ELR (cell line): ENCODE measurements at places on chromosomes 16 and 17.

DNA sequence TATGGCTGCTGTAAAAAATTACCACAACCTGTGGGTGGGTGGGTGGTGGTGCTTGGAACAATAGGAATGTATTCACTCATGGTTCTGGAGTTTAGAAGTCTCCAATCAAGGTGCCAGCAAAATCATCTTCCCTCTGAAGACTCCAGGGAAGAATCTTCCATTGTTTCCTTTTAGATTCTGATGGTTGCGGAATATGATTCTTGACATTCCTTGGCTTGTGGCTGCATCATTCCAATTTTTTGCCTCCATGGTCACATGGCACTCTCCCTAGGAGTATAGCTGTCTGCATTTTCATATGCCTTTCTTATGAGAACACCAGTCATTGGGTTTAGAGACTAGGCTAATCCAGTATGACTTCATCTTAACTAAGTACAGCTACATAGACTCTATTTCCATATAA is 401.0 kb downstream of the HS3ST3B1 start:
- DNase-seq: no peak

DNA sequence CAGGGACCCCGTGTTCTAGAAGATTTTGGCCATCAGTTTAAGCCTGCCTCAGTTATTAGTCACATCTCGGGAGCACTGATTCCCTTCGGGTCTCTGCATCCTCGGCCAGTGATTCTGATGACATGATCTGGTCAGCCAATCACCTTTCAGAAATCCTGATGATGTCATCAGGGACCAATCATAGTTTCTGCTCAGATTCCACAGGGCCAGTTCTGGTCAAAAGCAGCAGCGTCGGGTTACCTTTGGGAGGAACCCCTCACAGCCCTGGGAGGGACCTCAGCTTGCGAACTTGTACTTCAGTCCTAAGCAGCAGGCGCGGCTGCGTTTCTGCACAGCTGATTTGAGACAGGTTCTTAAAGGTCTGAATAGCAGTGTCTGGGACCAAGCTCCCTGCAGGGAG is 13.9 kb downstream of the KDM8 start:
- peak; percentile 33 for DNase-seq

GRCh38 chr17:40340880-40341807 is 23.4 kb downstream of the GJD3 start:
- DNase-seq: peak; percentile 90

GRCh38 chr17:65470783-65471182 is 90.7 kb downstream of the AXIN2 start:
- DNase-seq: no peak

DNA sequence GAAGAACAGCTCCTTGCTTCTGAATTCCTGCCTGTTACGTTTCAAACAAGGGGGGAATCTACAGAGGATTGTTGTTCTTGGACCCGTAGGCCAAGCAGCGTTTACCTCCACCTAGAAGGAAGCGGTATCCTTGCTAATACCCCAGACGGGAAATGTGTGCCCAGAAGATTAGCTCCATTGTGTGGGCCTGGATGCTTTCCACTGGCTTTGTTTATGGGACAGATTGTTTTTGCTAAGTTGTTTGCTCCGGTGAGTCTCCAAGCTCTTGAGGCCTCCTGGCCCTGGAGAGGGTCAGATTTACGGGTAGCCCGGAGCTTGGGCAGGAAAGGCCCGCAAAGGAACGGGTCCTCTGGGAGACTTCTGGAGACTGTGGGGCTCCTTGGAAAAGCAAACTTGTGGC is 28.4 kb upstream of the MRTFB start:
- DNase-seq: no peak

GRCh38 chr16:88539261-88539651 is 30.9 kb upstream of the ZC3H18 start:
- DNase-seq: no peak

- peak; percentile 35 for DNase-seq
Measured at GRCh38 chr17:29615048-29615385, 7.7 kb downstream of the CORO6 start.

GRCh38 chr17:50763716-50764475 is 3.4 kb downstream of the ANKRD40CL start:
- no peak for DNase-seq

DNA sequence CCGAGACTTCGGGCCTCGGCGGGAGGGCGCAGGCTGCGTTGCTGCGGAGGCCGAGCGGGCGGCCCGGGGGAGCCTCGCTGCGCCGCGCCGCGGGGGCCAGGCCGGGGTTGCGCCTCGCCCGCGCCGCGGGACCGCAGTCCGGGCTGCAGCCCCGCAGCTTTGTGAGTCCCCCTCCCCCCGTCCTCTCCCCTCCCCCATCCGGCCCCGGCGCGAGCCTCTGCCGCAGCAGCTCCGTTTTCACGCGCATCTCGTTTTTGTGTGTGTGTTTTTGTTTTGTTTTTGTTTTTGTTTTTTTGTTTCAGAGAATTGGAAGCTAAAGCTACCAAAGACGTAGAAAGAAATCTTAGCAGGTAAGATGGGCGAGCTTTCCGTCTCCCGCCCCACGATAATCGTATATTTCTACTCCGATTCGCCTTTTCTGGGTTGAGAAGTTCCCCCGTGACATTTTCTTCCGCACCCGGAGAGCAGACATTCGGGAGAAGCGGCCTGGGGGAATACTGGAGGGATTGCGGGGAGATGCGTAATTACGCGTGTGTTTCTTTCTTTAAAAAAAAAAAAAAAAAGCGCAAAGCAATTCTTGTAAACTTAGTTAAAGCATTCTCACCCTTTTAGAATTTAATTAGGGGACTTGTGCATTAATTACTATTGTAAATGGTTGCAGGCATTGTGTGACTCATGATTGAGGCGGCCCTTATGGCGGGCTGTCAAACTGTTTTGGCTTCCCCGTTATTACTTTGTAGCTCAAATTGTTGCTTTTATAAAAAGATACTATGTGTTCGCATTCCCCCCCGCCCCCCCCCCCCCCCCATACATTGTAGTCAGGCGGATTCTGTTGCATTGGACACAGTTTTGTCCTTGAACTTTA is 732 bp downstream of the TNRC6A start:
- DNase-seq: peak; percentile 53

DNA sequence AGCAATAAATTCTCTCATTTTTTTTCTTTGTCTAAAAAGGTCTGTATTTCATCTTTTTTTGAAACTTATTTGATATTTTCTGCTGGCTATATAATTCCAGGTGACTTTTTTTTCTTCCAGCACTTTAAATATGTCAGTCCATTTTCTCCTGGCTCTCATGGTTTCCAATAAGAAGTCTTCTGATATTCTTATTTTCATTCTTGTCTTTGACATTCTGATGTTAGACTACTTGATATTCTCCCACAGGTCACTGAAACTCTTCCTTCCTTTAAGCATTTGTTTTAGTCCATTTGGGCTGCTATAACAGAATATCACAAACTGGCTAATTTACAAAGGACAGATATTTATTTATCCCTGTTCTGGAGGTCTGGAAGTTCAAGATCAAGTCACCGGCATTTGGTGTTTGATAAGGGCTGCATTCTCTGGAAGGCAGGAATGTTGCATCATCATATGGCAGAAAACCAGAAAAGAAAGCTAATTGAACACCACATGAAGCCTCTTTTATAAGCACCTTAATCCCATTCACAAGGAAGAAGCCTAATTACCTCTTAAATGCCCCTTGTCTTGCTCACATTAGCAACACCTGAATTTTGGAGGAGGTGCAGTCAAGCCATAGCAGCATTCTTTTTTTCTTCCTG is 242.1 kb upstream of the TNRC6C start:
- no peak for DNase-seq

- no peak for DNase-seq
Measured at GRCh38 chr17:70597774-70598173, 428.4 kb downstream of the KCNJ2 start.

DNA sequence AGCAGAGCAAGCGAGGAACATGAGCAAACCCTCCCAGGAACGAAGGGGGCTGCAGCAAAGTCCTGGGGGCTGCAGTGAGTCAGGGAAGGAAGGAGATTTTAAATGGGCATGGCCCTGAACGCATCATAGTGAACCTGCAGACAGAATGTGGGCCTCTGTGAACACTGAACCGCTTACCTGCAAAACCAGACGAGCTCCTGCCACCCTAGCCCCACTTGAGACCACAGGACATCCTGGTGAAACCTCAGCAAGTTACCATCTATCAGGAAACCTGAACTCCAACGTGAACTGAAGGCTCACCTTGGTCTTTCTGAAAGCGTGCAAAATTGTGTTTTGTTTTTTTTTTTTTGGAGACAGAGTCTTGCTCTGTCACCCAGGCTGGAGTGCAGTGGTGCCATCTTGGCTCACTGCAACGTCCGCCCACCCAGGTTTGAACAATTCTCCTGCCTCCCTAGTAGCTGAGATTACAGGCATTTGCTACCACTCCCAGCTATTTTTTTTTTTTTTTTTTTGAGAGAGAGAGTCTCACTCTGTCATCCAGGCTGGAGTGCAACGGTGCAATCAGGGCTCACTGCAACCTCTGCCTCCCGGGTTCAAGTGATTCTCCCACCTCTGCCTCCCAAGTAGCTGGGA is 30.8 kb downstream of the FANCA start:
- no peak for DNase-seq

GRCh38 chr16:83807327-83807709 is 460 bp upstream of the HSBP1 start:
- no peak for DNase-seq

GRCh38 chr17:39002991-39003715 is 36.0 kb upstream of the FBXO47 start:
- DNase-seq: peak; percentile 26

DNA sequence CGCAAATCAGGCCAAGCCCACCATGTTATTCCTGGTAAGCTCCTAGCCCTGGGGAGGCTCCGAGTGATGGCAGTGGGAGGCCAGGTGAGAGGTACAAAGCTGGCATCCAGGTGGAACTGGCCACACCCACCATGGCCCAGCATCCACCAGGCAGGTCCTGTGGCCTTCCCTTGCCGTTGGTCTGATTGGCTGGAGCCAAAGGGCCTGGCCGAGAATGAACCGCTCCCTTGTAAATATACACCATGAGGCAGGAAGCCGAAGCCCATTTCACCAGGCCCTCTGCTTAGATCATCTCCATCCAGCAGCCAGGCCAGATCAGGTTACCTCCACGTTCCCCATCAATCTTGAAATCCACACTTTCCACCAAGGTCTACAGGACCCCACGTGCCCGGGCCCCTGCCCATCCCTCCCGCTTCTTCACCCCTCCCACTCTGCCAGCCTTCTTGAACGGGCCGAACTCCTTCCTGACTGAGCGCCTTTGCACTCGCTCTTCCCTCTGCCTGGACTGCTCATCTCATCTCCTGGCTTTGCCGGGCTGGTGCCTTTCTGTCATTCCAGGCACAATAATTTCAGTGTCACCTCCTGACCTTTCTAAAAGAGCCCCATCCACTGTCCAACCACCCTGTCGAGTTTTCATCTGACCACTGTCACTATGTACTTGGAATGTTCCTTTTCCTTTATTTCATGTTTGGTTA is 5.8 kb downstream of the SOCS1 start:
- DNase-seq: no peak

DNA sequence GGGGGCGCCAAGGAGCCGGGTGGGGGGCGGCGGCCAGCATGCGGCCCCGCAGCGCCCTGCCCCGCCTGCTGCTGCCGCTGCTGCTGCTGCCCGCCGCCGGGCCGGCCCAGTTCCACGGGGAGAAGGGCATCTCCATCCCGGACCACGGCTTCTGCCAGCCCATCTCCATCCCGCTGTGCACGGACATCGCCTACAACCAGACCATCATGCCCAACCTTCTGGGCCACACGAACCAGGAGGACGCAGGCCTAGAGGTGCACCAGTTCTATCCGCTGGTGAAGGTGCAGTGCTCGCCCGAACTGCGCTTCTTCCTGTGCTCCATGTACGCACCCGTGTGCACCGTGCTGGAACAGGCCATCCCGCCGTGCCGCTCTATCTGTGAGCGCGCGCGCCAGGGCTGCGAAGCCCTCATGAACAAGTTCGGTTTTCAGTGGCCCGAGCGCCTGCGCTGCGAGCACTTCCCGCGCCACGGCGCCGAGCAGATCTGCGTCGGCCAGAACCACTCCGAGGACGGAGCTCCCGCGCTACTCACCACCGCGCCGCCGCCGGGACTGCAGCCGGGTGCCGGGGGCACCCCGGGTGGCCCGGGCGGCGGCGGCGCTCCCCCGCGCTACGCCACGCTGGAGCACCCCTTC is 484 bp downstream of the FZD2 start:
- peak; percentile 83 for DNase-seq

GRCh38 chr17:82212331-82213250 is at the start of gene CCDC57:
TSS of gene CCDC57 (minus strand) at chr17:82212842. CDS start at chr17:82201944, 10,898 bp downstream.
- DNase-seq: peak; percentile 89

DNA sequence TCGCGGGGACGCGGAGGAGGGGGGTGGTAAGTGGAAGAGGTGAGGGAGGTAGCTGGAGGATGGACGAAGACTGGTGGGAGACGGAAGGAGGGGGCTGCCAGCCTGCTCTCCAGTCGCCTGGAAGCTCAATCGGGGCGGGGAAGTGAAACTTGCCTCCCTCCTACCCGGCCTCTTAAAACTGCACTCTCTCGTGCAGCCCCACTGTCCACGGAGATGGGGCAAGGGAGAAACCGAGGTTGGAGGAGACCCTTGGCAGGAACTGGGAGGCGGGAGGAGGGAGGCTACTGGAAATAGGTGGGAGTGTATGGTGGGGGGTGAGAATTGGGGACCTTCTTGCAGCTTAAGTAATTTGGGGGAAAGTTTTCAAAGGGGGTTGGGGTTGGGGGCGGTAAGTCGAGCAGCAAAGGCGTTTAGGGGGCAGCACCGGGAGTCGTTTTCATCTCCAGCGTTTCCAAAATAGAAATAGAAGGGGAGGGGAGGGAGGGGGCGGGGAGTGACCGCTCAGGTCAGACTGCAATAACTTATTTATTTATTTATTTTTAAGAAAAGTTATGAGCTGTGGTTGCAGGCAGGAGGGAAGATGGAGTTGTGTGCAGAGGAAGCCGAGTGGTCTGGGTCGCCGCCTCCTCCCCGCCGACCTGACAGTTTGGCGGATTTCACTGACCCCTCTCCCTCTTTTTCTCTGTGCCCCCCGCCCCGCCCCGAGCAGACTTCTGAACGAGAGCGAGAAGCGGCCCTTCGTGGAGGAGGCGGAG is 1.4 kb downstream of the SOX9 start:
- peak; percentile 64 for DNase-seq

- peak; percentile 83 for DNase-seq
Measured at GRCh38 chr16:24493821-24494220, 45.5 kb upstream of the RBBP6 start.

DNA sequence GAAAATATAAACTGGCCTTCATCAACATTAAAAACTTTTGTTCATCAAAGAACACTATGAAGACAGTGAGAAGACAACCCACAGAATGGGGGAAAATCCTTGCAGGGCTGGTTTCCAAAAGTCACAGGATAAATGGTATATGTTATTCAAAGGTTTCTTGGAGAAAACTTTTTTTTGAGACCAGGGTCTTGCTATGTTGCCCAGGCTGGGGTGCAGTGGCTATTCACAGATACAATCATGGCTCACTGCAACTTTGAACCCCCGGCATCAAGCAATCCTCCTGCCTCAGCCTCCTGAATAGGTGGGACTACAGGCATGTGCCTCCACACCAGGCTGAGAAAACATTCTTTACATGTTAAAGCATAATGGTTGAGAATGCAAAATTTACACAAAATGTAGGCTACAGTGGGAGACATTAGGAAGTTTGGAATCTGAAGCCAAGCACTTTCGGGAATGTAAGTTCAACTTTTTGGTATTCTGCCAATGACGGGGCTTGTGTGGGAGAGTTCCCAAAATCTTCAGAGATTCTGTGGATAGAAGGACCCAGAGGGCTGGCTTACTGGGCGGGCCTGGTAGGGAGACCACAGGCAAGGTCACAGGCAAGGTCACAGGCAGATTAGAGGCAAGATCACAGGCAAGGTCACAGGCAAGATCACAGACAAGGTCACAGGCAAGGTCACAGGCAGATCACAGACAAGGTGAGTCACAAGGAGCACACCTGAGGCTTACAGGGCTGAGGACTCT is 24.2 kb upstream of the ATP2A3 start:
- no peak for DNase-seq
